ENCODE measurements at places on chromosomes 1 and 21.

DNA sequence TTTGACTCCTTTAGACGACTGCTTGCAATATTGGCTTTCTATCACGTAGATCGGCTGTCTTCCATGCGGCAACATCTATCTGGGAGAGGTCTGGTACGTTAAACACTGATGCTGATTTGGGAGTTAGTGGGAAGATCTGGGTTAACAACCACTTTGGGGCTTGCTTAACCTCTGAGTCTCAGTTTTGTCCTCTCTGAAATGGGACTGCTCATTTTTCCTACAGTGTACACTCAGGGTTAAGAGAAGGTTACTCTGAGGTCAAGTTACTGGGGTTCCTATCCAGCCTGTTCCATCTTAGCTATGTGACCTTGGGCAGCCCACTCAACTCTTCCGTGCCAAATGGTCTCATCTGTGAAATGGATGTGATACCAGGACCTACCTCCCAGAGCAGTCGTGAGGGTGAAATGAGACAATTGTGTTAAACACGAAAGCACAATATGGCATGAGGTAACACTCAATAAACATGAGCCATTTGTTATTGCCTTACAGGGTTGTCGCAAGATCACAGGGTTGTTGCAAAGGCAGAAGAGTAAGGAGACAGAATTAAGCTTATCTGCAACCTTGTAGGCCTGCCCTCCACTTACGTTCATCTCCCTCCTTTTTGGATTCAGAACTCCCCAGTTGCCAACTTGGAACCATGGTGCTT lies 5.6 kb downstream of the ABCA4 start:
- no peak for DNase-seq

GRCh38 chr1:197771386-197771785 lies 3.9 kb downstream of the DENND1B start:
- DNase-seq: no peak

DNA sequence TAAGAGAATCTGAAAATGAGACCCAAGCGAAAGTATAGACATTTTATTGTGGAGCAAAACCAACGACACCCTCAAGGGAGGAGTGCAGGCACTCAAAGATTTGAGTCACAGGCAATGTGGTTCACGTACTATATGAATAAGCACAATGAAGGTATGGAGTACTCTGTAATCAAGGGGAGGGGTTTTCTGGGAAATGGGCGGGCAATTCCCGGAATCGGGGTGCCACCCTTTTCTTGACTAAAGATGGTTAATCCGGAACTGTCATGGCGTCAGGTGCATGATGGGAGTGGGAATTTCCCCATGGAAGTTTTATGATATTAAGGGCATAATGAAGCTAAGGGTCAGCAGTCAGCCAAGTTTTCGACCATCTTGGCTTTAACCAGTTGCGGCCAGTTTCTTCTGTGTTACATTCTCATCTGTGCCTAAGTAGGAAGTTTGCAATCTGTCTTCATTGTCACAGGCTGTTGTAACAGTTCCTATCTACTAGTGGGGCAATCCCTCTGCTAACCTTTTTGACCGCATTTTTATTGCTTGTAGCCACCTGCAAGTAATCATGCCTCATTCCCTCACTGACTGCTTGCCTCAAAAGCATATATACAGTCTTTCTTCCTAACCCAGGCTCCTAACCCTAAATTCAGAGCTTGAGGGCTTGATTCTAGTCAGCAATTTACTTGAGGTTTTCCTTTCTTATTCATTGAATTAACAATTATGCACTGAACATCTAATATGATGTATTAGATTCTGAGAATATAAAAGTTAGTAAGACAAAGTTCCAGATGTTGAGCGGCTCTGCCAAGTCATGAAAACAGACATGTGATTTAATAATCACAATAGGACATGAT lies 775 bp upstream of the AIM2 start:
- no peak for DNase-seq

GRCh38 chr1:247387565-247387964 lies 28.4 kb upstream of the NLRP3 start:
- DNase-seq: no peak

Measured in osteocyte (in vitro differentiated cells).